Stimulated activated CD4-positive, alpha-beta T cell treated with anti-CD3 and anti-CD28 coated beads, Interleukin-1b, Interleukin-23, amount 100 ng/mL, for 1 hour (primary cell): ENCODE measurements at places on chromosomes 2 and 18.

- no peak for DNase-seq
These were observed 18.4 kb downstream of the SH2D6 start for GRCh38 chr2:85436836-85437487.

GRCh38 chr2:238505119-238505891 is 78.6 kb downstream of the ASB1 start:
- DNase-seq, result no peak

DNA sequence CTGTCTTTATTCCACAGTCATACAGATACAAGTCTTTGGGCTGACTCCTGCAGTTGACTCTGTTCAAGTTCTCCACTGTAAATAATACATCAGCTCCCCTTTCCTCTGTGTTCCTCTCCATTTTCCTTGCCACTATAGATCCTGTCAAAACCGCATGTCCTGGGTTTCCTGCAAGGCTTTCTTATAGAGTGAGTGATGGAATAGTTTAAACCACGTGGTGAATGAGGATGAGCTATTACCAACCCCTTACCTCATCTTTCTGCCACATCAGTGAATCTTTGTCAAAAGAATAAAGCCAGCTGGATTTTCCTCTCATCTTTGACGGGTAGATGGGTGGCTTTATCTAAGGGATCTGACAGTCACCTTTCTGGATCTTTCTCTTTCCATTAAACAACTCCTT is 3.9 kb upstream of the GALNT14 start:
- no peak for DNase-seq

DNA sequence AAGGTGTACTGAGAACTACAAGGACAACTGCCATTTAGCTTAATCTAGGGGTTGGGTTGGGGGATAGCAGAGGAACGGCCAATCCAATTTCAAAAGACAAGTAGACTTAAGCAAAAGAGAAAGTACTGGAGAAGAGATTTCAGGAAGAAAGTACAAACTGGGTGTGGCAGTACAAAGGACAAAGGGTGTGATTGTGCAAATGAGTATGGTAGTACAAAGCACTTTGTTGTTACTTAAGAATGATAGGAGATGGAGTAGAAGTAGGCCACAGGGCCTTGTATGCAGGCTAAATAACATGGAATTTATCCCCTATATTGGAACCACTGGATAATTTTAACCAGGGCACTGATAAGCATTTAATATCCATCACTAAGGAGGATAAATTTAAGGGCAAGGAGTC is 4.7 kb upstream of the ORC2 start:
- DNase-seq, result no peak

GRCh38 chr2:47254464-47254863 is 99.4 kb upstream of the STPG4 start:
- DNase-seq, result no peak

- DNase-seq, result no peak
These were observed 102.7 kb downstream of the MYO1B start for GRCh38 chr2:191347881-191348280.

DNA sequence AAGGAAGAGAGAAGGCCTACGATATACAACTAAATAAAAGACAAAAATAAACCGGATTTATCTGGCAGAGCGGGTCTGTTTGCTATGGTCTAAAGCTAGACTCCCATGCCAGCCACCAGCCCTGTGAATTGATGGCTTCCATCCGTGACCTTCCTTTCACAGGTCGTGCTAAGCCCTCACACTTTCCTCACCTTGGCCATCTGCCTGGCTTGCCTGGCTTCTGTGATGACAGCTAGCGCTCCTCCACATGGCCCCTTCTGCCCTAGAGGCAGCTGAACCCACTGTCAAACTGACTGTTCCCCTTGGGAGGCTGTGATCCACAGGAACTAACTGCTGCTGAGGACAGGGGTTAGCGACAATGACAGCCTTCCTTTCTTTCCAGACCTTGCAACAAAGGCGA is 32.5 kb downstream of the GAREM1 start:
- DNase-seq, result no peak

DNA sequence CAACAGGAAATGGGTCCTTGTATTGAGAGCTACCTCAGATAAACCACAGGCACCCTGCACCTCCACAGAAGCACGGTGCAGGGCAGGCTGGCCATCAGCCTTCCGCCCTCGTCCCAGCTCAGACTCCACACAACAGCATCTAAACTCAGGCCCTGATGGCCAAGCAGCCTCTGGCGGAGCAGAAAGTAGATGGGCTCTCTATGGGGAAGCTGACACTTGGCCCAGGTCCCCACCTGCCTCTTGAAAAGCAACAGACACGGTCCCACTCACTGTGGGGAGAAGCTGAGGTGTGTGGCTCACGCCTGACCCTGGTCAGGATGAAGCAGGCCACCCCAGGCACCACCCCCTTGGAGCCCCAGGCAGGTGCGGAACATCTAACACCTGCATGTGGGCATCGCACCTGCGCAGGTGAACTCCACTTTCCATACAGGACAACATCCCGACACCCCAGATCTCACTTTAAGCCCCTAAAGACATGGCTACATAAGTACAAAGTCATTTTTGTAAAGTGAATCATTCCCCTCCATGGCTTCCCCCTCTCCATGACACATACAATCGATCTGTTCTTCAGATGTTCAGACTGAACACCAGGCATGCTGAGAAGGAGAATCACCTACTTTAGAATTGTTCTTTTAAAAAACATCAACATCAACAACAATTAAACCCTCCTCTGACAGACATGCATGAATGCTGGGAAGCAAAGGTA is 208.4 kb downstream of the ZBTB7C start:
- DNase-seq, result no peak
